T-cell (primary cell): ENCODE measurements at places on chromosomes 7 and 10.

DNA sequence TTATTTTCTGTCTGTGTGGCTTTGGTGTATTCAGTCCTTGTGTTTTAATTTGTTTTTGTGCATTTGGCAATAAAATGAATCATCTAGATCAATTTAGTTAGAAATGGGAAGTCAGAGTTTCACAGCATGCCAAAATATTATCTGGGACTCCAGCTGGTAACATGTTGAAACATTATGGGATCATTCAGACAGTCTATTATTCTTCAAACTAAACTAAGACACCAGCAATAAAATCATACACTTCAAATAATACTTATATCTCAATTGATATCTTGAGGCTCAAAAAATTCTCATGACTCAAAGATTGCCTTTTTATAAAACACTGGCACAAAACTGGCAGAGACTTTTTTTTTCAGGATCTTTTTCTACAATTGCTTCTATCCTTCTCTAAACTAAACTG lies 5.8 kb upstream of the RP9 start:
- DNase-seq: no peak

DNA sequence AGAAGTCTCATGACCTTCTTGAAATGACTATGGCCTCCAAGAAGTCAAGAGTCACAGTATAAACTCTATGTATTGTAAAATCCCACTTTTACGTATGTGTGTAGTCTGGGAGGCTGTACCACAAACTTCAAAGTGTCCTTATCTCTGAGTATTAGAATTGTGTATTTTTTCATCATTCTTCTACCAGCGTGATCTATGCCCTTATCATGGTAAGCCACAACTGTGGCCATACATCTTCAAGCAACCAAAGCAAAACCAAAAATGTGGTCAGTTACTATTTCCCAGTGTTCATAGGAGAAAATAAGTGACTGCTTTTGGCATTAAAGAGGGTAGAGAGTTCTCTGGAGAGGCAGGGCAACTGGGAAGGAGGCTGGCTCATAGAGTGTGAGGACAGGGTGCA lies 42.8 kb downstream of the SPOCK2 start:
- DNase-seq: no peak

DNA sequence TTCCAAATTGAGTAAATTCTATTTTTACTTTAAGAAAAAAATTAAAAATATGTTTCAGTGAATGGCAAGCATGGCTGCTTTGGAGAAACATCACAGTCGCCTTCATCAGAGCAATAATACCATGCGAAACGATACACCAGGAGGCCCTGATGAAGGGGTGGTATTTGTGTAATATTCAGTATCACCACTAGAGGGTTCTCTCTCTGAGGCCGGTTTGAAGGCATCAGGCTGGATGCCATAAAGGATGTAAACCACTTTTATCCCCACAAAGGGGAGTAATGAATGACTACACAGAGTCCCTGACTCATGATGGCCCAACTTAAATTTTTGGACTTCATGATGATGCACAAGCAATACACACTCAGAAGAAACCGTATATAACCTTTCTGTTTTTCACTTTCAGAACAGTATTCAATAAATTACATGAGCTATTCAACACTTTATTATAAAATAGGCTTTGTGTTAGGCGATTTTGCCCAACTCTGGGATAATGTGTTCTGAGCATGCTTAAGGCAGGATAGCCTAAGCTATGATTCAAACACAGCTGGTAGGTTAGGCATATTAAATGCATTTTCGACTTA lies 95.5 kb downstream of the PPP1R17 start:
- no peak for DNase-seq

GRCh38 chr10:9535744-9536143 lies 1481.3 kb downstream of the GATA3 start:
- DNase-seq: no peak

DNA sequence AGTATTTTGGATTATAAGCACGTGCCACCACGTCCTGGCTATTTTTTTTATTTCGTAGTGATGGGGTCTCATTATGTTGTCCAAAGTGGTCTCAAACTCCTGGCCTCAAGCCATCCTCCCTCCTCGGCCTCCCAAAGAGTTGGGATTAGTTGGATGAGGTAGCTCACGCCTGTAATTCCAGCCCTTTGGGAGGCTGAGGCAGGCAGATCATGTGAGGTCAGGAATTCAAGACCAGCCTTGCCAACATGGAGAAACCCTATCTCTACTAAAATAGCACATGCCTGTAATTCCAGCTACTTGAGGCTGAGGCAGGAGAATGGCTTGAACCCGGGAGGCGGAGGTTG lies 21.8 kb upstream of the YWHAG start:
- DNase-seq: no peak

GRCh38 chr7:127256041-127256725 lies 3.4 kb upstream of the GRM8 start:
- DNase-seq: no peak

DNA sequence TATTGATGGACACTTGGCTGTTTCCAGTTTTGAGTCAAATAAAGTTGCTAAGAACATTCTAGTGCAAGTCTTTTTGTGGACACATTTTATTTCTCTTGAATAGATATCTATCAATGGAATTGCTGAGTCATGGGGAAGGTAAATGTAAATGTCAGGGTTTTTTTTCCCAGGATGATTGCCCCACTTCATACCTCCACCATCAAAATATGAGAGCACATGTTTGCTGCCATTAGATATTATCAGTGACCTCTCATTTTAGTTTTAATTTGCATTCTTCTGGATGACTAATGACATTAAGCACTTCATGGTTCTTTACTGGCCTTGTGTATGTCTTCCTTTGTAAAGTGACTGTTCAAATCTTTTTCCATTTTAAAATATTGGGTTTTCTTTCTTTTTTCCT lies 45.7 kb downstream of the PAPSS2 start:
- no peak for DNase-seq

DNA sequence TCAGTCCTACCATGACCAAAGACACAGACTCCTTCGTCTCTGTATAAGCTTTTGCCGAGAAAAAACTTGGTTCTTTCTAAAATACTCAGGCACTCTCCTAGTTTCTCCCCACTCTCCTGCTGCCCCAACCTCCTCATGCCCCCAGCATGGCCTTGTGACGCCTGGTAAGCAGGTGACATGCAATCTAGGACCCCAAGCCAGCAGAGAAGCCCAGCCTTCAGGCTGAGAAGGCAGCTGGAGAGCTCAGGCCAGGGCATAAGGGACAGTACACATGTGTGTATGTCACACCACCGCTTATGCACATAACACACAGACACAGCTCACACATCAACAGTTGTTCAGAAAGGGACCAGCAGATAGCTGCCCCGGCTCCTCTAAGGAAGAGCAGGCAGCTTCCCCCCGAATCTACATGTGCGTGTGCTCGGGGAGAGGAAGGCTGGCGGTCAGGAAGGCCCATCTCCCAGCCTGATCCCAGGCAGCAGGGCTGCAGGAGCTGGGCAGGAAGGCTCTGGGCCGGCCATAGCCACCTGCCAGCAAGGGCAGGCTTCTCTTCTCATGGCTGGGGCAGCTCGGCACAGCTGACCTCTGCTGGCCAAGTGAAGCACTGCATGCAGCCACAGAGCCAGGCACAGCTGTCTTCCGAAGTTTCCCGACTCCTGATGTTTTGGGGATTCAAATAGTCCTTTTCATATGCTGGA lies 8.5 kb downstream of the DDX56 start:
- DNase-seq: peak; percentile 51

DNA sequence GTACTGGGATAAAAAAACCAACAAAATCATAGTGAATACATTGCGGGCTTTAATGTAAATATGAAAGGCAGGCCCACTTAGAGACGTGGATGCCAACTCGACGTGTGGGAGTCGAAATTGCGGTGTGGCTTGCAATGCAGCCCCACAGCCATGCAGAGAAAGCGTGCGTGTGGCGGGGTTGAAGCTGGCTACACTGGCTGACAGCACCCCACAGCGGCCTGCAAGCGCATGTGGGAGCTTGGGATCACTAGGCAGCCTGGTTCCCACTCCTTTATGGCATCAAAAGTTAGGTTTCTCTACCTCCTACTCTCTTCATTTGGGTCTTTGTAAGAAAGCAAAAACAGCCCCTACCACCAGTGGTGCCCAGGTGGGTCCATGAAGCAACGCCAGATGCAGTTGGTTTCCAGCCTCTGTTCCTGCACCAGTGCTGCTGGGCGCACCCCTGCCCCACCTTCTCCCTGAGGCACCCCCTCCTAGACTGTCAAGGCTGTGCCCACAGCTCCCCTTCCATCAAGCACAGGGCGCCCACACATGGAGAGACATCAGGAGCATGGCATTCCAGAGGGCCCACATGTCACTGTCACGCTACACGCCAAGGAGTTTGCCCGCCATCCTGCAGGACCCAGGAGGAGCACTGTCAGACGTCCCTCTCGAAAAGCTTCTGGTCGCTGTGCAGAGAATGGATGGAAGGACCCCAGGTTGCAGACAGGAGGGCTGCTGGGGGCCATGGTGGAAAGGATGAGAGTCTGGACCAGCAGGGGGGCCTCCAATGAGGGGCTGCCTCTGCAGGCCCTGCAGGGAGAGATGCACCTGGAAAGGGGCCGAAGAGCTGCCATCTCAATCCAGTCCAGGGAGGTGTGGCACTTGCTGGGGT lies 142.9 kb downstream of the PAXIP1 start:
- no peak for DNase-seq

DNA sequence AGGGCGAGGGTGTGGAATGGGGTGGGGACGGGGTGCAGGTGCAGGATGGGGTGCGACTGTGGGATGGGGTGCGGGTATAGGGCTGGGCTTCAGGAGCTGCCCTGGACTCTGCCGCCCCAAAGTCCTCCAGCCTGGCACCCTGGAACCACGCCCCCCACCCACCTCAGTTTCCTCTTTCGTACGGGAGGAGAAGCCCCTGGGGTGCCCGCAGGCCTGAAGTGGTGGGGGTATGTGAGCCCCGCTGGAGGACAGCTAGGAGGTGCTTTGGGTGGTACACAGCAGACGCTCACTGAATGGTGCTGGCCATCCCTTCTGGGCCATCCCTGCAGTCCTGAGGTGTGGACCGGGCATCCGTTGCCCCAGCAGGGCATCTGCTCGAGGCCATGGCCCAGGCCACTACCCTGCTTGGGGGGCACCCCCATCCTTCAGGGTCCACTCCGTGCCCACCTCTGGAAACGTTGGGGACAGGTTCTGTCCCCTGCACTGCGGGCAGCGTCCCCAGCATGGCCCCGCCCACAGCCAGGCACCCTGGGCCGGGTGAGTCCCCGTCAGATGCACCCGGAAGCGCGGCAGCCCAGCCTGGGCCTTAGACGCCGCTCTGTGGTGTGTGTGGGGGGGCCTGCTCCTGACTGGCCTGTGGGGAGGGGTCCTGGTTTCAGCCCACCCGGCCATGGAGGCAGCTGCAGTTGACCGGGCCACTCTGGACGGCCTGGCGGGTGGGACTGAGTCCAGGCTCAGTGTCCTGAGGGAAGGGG lies 41.6 kb downstream of the UNCX start:
- DNase-seq: no peak

DNA sequence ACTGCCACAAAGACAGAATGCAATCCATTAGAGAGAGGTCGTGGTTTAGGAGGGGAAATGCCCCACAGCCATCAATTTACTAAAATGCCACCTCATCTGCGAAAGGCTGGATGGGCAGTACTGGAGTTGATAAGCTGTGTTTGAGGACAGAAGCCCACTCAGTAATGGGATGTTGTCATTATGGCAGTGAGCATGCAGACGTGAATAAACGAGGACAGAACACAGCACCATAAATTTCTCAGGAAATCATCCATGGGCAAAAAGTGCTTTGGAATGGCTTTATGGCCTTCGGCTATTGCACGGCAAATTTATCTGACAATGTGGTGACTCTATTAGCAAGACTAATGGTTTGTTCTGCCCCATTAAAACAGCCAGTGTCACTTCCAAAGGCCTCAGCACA lies 15.9 kb upstream of the C10orf53 start:
- no peak for DNase-seq

GRCh38 chr7:15459018-15459615 lies 102.7 kb downstream of the AGMO start:
- DNase-seq: no peak

DNA sequence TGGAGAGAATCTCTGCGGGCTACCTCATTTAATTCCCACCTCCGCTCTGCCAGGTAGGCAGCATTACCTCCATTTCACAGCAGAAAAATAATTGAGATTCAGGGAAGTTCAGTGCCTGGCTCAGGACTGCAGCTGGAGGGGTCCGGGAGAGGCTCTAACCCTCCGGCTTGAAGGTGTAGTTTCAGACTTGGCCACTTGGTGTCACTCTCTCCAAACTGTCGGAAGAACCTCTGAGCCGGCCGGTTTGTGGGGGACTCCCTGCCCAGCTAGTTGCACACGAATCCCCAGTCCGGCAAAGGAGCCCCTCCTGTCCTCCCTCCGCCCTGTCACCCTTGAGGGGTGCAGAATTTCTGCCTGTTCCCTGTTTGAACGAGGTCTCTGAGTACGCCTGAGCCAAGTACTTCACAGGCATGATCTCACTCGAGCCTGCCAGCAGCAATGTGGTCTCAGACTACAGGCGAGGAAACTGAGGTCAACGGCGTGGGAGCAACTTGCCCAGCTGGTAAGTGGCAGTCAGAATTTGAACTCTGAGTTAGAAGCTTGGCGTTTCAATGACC lies 144.7 kb upstream of the ZNF716 start:
- no peak for DNase-seq

- DNase-seq: no peak
These were observed 534.8 kb downstream of the AUTS2 start for GRCh38 chr7:70132852-70133690.

GRCh38 chr10:109934958-109935793 lies 11.9 kb upstream of the XPNPEP1 start:
- DNase-seq: no peak

GRCh38 chr7:51949726-51950644 lies 633.4 kb upstream of the COBL start:
- no peak for DNase-seq

- DNase-seq: no peak
These were observed 59.7 kb downstream of the PROSER2 start for GRCh38 chr10:11882646-11883375.

DNA sequence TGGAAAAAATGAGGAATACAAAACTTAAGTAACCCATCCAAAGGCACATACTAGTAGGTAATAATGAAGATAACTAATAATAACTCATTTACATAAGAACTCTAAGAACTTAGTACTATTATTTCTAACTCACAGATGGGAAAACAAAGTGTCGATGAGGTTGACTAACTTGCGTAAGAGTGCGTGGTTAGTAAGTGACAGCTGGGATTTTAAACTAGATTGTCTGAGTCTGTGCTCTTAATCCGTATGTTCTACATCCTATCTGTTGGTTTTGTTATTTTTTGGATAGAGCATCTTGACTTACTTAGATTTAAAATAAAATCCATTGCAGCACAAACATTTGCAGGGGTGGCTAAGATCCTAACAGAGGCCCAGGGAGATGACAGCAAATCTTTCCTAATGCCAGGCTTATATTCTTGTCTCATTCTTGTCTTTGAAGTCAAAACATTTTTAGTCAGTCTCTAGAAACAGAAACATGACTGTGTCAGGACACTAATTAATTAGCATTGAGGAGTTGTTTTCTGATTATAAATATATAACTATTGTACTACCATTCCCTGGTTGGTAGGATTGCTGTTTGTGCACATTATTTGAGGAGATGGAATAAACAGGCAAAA lies 11.7 kb downstream of the RPA3 start:
- no peak for DNase-seq

- no peak for DNase-seq
These were observed 235.9 kb downstream of the REEP3 start for GRCh38 chr10:63757067-63757466.
